NCI-H2029 treated with DMSO at 0.1 percent for 48 hours (cell line): ENCODE measurements at places on chromosomes 7 and 10.

GRCh38 chr7:147774461-147774860 lies 816.1 kb upstream of the C7orf33 start:
- no peak for DNase-seq

DNA sequence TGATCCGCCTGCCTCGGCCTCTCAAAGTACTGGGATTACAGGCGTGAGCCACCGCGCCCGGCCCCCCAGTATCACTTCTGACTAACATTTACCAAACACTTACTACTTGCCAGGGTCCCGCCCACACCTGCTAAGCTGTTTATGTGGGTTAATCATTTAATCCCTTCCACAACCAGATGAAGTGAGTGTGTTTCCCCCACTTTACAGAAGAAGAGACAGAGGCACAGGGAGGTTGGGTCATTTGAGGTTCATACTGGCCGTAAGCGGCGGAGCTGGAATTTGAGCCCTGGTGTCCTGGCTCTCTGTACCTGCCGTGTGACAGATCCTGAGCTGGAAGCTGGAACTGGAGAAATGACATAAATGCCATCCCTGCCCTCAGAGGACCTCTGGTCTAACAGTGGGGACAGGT lies 15.1 kb upstream of the VPS37D start:
- no peak for DNase-seq

- no peak for DNase-seq
Measured at GRCh38 chr7:158863611-158864506, 7.5 kb downstream of the DYNC2I1 start.

GRCh38 chr10:52443419-52444388 lies 129.6 kb downstream of the DKK1 start:
- DNase-seq, result no peak

- DNase-seq, result no peak
Measured at GRCh38 chr10:12081879-12082557, 13.3 kb downstream of the DHTKD1 start.

- DNase-seq, result no peak
Measured at GRCh38 chr7:107742678-107743566, 1.0 kb upstream of the CBLL1 start.

DNA sequence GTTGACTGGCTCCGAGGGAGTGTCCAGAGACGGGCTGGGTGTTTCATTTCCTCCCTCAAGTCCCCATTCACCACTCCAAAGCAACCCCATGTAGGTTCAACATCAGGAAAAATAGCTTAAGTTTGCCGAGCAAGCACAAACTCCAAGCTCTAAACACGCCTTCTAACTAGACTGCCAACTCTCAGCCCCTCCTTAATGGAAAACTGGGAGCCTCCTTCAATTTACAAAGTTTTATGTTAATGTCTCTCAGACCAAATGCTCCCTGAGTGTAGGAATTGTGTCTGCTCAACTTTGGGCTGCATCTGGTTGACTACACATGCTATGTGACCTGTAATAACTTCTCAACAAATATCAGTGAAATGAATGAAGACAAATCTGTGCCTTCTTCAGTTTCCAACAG lies 87.5 kb downstream of the FAM204A start:
- no peak for DNase-seq

DNA sequence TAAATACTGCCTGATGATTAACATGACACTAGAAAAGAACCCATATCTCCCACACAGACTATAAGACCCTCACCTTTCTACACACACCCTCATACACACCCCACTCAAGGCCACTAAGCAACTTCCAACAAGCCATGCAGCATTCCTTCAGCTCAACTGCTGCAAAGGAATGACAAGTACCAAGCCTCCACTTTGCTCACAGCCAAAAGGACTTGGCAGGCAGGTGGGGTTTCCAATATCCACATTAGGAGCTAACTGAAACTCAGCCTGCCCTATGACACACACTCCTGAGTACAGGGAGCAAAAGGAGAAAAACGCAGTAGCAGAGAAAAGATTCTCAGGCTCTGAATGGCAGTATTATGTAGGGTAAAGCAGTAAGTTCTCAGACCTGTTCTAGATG lies 13.4 kb downstream of the USP54 start:
- no peak for DNase-seq

DNA sequence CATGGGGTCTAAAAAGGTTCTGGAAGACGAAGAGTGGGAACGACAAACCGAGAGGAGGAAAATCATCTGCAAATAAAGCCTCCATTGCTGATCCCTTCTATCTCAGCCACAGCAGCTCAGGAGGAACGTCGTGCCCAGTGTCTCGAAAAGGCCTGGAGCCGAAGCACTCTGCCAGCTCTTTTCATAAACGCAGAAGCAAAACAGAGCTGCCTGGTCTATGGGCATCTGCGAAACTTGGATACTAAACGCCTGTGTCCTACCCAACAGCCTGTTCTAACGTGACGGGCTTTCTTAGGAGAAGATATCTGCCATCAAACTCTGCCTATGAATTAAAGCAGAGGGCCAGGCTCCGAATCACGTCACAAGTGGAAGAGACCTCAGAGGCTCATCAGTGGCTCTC lies 68.7 kb downstream of the GNA12 start:
- no peak for DNase-seq

DNA sequence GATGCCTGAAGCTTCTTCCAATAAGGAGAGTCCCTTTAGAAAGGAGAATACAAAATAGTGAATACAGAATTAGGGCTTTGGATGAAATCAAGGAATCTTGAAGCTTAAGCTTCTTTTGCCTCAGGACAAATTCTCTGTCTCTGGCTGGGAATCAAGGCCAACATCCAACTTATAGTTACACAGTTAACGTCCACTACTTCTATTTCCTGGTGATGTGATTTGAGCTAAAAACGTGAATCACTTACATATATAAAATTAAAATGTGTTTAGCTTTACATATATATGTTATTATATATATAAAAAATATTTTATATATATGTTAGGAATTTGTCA lies 11.4 kb upstream of the INPP5F start:
- no peak for DNase-seq

GRCh38 chr7:37047260-37047659 lies 323.0 kb upstream of the AOAH start:
- DNase-seq, result no peak

GRCh38 chr10:120825878-120826769 lies 25.0 kb upstream of the WDR11 start:
- no peak for DNase-seq

DNA sequence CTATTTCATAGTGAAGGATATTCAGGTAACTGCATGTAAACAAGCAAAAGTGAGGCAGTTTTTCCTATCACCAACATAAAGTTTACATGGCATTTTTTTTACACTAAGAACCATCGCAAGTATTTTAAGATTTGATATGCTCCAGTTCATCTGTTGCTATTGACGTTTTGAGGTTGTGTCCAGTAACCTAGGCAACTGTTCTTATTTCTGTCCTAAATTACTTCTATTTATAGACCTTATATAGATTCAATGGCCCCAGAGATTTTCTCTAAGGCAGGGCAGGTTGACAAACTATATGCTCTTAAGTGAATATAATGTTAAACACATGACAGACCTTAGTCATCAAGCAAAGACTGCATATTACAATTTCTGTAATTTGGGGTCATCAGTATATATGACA lies 830.2 kb upstream of the LRRTM3 start:
- DNase-seq, result no peak

DNA sequence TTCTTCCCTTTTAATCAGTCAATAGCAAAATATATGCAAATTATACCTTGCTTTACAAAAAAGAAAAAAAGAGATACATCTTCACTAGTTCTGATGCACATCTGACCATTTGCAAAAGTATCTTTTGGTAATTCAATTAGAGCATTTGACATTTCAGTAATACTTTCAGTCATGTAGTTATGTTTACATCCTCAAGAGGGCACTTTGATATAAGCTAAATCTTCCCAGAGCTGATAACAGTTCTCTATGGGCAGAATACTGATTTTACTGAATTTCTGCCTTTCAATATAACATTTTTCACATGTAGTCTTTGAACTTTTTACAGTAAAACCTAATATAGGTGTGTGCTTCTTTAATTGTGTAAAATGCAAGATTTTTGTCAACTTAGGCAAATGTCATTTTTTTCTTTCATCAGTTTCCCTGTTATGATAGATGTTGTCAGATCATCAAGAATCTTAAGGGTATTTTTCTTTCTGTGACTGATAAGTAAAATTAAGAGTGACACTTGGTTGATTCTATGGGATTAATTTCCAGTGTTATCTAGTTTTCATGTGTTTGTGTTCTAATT lies 703.5 kb upstream of the SEMA3D start:
- DNase-seq, result peak; percentile 2

- peak; percentile 93 for DNase-seq
Measured at GRCh38 chr7:117672453-117672852, 192.6 kb downstream of the CFTR start.

DNA sequence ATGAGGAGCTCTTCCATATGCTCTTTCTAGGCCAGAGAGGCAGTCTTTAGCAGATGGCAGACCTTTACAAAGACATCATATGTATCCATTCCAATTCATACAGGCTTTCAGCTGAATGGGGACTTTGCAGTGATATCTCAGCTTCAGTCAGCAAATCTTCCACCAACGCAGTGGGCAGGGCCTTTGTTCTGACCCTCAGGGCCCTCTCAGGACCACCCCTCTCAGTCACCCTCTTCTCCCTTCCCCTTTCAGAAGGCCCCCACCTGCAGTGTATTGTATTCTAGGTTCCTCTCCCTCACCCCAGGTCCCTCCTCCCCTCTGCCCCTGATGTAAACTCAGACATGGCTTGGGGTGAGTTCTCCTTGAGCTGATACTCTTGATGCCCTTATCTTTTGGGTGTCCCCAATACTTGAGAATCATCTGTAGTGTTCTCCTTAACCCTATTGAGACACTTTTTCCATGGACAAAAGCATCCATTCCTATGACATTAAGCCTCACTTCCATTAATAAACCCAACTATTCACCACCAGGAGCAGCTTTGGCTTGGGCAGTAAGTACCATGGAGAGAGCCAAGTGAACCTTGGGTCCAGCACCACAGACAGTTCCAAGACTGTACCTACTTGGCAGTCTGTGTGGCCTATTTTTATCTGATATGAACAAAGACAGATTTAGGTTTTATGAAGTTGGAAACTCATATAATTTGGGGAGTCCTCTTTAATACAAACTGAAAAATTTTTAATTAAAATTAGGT lies 62.7 kb downstream of the ADCYAP1R1 start:
- DNase-seq, result no peak

DNA sequence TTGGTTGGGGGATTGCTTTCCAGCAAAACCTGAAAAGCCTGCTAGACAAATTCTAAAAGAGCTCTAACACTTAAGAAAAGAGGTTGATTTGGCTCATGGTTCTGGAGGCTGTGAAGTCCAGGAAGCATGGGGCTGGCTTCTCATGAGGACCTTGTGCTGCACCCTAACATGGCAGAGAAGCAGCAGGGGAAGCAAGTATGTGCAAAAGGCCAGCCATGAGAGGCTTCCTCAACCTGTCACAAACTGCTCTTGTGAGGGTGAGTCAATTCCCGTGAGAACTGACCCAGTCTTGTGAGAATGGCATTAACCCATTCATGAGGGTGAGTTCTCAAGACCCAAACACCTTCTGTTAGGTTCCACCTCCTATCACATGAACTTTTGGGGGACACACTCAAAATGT lies 54.3 kb upstream of the IGFBP3 start:
- DNase-seq, result no peak

DNA sequence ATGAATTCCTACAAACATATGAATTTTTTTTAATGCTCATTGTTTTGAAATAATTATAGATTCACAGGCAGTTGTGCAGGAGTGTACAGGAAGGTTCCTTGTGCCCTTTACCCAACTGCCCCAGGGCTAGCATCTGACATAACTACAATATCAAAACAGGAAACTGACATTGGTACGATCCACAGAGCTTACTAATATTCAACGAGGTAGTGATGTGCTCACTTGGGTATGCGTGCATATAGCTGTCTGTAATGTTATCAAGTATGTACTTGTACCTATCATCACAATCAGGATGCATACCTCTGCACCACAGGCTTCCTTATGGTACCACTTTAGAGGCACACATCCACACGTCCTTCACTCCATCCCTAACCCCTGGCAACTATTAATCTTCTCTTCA lies 68.3 kb downstream of the BMS1 start:
- no peak for DNase-seq

GRCh38 chr10:19944911-19945663 lies 128.9 kb downstream of the PLXDC2 start:
- no peak for DNase-seq

- no peak for DNase-seq
Measured at GRCh38 chr10:71262817-71263216, 50.4 kb downstream of the UNC5B start.

- no peak for DNase-seq
Measured at GRCh38 chr10:69318867-69319727, 40.8 kb downstream of the HK1 start.

- no peak for DNase-seq
Measured at GRCh38 chr7:7841027-7841426, 122.6 kb upstream of the RPA3 start.

GRCh38 chr10:7373039-7373438 lies 37.8 kb downstream of the SFMBT2 start:
- no peak for DNase-seq

DNA sequence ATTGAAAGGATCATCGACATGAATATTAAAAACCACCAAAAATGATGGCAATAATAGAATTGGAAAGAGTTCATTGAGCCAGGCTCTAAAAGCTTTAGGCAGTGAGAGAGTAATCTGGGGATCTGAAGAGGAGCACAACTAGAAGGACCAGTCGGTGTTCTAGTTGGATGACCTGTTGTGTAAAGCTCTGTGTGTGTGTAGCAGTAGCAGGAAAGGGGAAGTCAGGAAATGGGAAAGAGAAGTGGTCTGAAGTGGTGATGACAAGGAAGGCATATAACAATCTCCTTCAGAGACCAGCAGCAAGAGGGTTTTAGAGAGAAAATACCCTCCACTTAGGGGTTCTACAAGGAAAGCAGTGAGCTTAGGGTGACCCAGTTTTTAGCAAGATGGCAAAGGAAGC lies 539.2 kb downstream of the HTR7 start:
- no peak for DNase-seq

DNA sequence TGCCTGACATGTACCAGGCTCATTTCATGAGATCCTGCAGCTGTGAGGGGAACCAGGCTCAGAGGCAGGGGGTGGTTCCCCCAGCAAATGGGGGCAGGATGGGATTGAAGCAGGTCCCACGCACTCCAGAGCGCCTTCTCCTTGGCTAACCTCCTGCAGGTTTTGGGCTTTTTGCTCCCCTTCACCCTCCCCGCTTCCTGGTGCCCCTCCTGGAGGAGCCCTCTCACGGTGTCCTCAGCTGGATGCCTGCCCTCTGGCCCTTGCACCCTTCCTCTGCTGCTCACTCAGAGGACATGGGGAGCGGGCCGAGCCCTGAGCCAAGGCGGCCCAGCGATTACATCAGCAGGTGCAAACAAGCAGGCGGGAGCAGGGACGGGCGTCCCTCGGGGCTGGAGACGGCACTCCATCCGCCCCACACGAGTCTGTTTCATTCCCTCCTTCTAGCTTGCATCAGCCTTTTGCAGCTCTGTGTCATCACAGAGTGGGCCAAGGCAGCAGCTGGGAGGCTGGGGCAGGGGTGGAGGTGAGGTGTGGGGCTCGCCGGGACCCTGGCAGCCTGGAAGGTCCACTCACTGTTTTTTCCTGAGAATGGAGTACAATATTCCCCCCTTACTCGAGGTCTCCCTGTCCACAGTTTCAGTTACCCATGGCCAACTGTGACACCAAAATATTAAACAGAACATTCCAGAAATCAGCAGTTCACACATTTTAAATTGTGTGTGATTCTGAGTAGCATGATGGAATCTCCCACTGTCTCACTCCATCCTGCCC lies 52.7 kb upstream of the SLC29A3 start:
- DNase-seq, result no peak
